Activated CD4-positive, alpha-beta T cell treated with anti-CD3 and anti-CD28 coated beads for 1 hour (primary cell): ENCODE measurements at places on chromosomes 7 and 10.

- DNase-seq: no peak
Measured at GRCh38 chr10:75304313-75304712, 68.6 kb upstream of the COMTD1 start.

DNA sequence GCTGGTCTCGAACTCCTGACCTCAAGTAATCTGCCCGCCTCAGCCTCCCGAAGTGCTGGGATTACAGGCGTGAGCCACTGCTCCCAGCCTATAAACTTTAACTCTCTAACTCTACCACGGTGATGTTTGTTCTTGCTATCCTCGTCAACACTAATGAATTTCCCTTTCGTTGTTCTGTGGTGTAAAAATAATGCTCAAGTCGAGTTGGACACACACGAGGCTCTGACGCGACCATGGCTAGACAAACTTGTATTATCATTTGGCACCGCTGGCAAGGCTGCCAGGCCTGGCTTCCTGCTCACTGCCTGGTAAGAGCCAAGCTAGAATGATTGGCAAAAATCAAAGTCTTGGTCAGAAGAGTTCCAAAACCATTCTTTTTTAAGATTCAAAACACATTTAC, 167.0 kb upstream of the KLF6 start:
- no peak for DNase-seq

- DNase-seq: no peak
Measured at GRCh38 chr10:5943536-5943935, 33.8 kb downstream of the IL15RA start.

DNA sequence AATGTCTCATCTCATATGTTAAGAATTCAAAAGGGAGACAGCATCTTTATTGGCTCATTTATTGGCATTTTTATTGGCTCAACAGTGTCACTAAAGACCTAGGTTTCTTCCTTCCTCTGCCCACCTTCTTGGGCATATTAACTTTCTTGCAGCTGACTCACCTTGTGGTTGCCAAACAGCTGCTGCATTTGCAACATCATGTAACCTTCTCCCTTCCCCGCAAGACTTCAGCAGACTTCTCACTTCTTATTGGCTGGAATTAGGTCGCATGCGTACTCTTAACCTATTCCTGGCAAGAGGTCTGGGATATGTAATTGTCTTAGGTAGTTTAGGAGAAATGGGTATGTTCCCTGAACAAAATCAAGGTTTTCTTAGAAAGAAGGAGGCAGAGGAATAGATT, 263.2 kb downstream of the POU6F2 start:
- DNase-seq: no peak

DNA sequence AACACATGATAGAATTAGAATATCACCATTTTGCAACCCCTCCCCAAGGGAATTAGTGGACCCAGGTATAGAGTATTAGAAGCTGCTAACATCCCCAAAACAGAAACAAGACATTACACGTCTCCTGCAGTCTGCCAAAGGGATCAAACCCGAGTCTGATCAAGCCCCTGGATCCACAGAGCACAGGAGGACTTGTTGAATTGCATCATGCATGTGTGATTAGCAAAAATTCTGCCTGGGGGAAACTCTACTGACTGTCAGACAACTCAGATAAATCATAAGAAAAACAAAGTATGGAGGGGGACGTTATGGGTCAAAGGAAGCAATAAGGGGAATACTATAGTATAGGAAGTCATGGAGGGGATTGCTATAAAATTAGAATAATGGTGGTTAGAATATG, 116.8 kb upstream of the FGFR2 start:
- DNase-seq: no peak

GRCh38 chr10:79948976-79949722, at the start of gene SFTPD:
Gene SFTPD (minus strand): TSS chr10:79949105. CDS start chr10:79946659, 2,446 bp downstream.
- DNase-seq: no peak

DNA sequence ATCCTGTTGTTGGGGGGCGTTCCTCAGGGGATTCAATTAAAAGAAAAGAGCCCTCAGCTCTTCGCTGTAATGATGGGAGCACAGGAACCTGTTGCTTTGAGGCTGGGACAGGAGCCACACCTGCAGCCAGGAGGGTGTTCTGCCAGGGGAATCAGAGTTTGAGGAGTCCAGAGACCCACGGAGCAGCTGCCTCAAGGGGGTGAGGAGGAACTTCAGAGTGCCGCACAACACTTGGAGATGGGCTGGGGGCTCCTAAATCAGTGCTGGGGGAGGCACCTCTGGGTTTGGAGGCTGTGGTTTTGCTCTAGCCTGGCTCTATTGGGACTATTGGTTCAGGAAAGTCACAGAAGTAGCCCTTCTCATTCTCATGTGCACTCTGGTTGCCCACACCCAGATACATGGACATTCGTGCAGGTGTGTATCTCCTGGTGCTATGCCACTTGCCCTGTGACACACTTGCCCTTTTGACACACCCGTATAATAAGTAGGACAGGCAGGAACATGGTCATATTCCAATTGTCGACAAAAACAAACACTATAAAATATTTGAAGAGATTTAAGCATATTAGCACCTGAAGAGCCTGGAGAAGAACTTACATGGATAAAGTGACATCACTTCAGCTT, 98.1 kb downstream of the PTPN20 start:
- no peak for DNase-seq

- DNase-seq: no peak
Measured at GRCh38 chr7:148151778-148152177, 438.8 kb upstream of the C7orf33 start.

GRCh38 chr10:49524496-49524895, 14.4 kb downstream of the ERCC6 start:
- DNase-seq: no peak

GRCh38 chr10:26567351-26567721, 129.2 kb downstream of the APBB1IP start:
- DNase-seq: no peak

DNA sequence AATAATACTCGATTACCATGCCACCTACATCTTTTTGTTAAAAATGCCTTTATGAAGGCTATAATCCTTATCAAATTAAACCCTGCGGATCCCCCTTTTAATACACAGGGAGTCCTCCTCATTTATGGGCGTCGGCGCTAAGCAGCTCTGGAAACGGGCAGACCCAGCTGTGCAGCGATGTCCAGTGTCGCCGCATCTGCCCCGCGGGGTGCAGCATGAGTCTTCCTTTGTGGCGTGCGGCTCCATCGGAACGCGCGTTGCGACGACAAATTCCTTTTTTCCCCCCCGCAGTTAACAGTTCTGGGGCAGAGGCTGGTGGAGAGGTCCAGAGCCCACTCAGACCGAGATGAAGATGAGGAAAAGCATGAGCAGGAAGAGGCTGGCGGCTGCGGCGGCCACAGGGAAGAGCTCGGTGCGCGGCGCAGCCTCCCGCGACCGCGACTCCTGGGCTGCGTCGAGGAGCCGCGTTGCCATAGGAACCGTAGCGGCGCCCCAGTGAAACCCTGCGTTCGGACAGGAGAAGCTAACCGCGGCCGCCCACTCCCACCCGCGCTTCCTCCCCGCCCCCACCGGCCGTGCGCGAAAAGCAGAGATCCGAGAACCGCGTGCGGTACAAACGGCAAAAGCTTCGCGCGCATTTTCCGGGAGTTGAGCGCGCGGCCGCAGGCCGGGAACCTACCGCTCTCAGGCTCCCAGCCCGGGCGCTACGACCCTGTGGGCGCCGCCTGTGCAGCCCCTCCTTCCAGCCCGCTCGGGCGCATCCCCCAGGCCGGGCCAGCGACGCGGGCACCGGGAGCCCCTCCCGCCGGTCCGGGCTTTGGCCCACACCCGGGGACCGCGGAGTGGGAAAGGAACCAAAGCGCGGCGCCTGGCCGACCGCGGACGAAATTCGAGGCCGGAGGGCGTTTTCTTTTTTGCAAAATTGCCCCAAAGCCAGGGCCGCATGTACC, 130.6 kb downstream of the SPAG6 start:
- no peak for DNase-seq

GRCh38 chr7:157621131-157621681, 284.4 kb downstream of the DNAJB6 start:
- DNase-seq: no peak

- no peak for DNase-seq
Measured at GRCh38 chr10:86172301-86172700, 194.3 kb downstream of the GRID1 start.

DNA sequence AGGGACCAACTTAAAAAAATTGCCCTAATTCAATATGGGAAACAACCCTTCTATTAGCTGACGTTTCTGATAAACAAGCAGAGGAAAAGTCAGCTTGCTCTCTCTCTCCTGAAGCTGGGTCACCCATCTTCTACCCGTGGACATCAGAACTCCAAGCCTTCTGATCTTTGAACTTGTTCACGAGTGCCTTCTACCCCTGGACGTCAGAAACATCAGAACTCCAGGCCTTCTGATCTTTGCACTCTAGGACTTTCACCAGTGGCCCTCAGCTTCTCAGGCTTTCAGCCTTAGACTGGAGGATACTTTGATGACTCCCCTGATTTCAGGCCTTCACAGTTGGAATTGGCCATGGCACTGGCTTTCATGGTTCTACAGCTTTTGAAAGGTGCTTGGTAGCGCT, 41.8 kb downstream of the AKR1C8 start:
- no peak for DNase-seq

GRCh38 chr7:134405299-134405698, 53.6 kb downstream of the AKR1B1 start:
- DNase-seq: no peak

DNA sequence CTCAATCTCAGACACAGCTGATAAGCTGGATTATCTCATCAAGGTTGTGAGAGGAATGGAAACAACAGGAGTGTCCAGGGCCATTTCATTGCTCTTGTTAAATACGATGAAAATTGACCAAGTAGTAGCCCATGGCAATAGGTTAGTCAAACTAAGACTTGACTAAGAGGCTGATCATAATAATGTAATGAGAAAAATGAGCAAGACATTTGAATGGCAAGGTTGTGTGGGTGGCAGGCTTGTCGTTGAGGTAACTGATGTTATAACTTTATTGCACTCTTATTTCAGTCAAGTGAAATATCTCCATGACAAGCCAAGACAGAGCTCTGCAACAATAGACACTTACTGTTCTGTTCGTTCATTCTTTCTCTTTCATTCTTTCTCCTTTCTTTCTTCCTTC, 532.0 kb downstream of the GATA3 start:
- DNase-seq: no peak

GRCh38 chr10:110035070-110035921, 27.5 kb downstream of the ADD3 start:
- no peak for DNase-seq

GRCh38 chr7:91556239-91556638, 292.0 kb downstream of the FZD1 start:
- no peak for DNase-seq
